ENCODE measurements at places on chromosomes 2 and 18.

DNA sequence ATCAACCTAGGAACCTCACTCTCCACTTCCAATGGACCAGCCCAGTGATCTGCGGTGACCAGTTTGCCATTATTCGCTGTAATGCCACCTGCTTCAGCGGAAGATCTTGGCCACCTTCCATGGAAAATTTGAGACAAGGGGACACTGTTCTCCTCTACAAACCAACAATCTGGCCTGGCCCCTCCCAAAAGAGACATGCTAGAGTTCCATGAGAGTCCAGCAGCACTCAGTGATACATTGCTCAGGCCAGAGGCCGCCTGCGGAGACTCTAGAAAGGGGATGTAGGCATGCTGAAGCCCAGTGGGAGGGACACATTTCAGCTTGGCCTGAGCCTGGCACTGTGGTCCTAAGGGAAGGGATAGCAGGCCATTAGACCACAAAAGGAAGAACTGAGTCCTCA lies 58.3 kb downstream of the COL6A3 start:
- no peak for DNase-seq

DNA sequence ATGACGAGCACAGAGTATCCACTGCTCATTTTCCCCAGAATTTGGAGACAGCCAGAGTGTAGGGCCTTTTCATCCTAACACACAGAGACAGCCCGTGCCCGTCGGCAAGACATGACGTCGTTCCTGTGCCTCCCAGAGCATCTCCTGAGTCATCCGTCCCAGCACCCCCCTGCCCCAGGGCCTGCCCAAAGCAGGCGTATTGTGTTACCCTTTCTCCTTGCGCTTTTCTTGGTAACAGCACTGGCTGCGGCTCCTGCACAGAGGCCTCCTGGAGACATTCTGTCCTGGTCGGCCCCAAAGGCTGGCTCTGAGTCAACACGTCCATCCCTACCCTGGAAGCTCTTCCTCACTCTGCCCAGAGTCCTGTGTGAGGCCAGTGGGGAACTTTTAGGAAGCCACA lies 217.1 kb downstream of the KLHL29 start:
- no peak for DNase-seq

DNA sequence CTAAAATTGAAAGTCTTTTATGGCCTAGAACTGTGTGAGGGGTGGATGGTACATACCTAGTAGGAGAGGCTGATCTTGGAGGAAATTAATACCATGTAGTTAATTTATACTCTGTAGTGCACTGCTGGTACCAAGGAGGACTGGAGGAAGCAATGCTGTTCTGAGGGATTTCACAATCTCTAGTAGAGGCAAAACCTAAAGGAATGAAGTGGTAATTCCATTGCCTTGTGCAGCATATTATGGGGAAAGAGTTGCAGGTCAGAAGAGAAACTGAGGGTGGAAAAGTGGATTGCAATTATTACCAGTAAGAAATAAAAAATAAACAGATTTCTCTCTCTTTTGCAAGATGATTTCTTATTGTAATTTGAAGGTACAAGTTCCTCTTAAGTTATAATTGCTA lies 2.2 kb downstream of the ABI2 start:
- no peak for DNase-seq

DNA sequence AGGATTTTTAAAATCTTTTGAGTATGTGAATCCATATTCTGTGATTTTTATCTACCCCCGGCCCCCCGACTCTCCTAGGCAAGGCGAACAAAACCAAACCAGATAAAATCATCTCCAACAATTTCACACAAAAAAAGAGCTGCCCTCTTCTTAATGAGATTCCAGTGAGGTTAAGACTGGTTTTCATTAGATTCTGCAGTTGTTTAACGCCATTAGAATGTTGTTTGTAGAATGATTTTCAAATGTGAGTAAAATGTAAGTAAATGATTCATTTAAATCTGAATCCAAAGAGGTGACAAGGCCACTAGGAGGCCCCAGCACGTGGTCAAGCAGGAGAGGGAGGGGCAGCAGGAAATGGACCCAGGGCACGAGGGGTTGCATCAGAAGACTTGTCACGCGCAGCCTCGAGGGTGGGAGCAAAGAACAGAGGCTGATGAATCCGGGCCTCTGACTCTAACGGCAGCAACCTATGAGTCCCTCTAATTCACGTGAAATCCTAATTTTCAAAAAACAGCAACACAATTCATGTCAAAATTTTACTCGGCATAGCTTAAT lies 24.3 kb upstream of the KLHL29 start:
- DNase-seq: no peak

GRCh38 chr18:7635948-7636347 lies 68.8 kb downstream of the PTPRM start:
- no peak for DNase-seq

- no peak for DNase-seq
Observed at GRCh38 chr2:176793792-176794191, 418.8 kb upstream of the HNRNPA3 start.

DNA sequence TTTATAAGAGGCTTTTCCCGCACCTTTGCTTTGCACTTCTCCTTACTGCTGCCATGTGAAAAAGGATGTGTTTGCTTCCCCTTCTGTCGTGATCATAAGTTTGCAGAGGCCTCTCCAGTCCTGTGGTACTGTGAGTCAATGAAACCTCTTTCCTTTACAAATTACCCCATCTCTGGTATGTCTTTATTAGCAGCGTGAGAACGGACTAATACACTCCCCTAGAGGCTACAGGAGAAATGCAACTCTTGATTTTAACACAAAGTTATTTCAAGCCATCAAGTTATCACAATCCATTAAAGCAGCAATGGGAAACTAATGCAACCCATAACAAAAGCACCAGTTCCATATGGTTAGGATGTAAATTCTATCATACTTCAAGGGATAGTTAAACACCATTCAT lies 1378.8 kb upstream of the DDX18 start:
- no peak for DNase-seq

- no peak for DNase-seq
Observed at GRCh38 chr2:221649051-221649775, 77.1 kb upstream of the EPHA4 start.

GRCh38 chr2:123777116-123777515 lies 248.0 kb upstream of the CNTNAP5 start:
- no peak for DNase-seq

DNA sequence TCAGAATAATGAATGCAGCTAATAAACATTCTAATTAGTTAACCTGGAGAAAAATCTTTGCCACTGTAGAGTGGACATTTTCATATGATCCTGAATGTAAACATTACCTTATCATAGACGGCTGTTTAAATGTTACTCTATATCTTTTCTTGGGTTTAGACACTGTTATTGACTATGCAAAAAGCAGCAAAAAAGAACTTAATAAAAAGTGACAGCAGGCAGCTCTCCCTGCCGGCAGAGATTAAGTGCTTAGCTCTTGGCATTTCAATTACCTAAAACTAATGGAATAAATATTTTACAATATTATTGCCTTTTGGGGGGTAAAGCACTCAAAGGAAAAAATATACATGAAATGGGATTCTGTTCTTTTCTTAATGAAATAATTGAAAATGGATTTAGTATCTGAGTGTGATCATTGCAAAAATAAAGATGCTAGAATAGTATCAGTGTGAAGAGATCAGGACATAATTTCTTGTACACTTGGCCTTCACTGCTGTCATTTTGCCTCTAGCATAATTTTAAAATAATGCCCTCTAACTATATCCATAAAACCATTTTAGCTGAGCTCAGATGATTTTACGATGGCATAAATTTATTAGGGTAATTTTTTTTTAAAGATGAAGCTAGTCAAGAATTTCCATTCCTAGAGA lies 203.4 kb upstream of the DPP10 start:
- no peak for DNase-seq

GRCh38 chr2:233928594-233929351 lies 11.6 kb downstream of the TRPM8 start:
- DNase-seq: peak; percentile 52

- no peak for DNase-seq
Observed at GRCh38 chr2:235709969-235710879, 216.4 kb downstream of the AGAP1 start.

GRCh38 chr2:46010925-46011490 lies 286.2 kb upstream of the EPAS1 start:
- no peak for DNase-seq

GRCh38 chr2:58762176-58762781 lies 521.2 kb upstream of the FANCL start:
- peak; percentile 74 for DNase-seq

DNA sequence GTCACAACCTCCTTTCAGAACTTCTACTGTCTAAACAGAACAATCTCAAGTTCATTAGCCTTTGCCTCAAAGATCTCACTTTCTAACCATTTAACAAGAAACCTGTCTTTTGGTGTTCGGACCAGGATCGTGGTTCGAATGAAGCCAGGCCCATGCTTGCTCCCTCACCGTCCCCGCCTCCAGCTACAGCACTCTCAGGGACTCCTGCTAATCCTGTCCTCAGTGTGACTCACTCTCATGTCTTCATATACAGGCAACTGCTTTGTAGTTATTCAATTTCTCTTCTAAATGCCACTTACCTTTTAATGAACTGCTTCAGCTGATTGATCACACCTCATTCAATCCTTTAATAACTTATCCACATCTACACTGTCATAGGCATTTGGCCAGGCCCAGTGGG lies 15.8 kb downstream of the SERTAD2 start:
- DNase-seq: no peak

DNA sequence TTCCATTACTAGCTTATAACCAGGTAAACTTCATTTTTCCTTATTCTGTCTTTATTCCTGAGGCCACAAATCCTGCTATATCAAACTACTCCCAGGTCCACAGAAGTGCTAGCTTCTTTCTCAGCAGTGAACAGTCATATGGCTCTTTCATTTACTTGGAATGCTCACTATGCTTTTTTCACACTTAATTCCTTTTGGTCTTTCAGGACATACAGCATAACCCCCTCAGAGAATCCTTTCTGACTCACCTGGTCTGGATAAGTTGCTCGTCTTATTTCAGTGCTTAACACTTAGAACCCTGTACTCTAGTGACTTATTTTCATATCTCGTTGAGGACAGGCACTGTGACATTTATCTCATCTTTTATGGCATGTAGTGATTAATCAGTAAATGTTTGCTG lies 325.0 kb upstream of the UBE2E3 start:
- DNase-seq: no peak

DNA sequence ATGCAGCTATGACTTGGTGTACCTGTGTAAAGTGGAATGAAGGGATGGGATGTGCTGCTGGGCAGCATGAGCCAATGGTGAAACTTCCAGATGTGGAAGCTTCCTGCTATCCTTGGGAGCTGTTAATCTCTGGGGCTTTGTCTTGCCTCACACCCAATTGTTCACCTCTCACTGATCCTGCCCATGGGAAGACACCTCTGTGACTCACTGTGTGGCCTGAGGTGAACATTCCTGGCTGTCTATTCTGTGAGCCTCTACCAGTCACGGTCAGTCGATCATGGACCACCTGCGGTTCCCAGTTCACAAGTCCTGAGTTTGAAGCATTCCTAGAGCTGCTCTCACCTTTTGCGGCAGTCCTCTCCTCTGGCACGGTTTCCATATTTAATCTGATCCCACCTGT lies 12.1 kb downstream of the NEURL3 start:
- no peak for DNase-seq

DNA sequence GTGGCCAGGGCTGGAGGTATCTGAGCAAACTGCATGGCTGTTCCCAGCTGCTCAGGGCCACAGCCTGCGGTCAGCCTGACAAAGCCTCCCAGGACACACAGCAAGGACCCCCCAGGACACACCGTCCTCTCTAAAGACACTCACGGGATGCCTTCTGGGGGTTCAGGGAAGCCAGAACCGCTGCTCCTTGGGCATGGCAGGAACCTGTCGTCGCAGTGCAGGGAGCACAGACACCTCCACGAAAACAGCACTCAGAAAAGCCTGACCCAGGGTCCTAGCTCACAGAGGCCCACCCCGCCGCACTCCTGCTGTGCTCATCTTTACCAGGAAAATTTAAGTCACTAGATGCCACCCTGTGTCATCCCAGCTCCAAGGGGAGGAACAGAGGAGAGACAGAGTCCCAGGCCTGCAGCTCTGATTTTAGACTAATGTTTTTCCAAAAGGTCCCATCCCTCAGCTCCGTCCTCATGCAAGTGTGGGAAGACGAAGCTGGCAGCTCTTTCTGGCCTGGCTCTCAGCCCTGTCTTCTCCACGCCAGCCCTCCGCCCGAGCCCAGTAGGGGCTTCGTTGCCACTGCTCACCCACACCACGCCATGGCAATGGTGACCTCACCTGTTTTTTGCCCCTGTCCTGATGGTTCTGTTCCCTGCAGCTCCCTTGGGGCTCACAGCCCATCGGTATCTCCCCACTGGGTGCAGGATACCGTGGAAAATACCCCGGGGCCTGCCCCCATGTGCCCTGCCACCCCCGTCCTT lies 23.9 kb upstream of the SLC66A3 start:
- no peak for DNase-seq

DNA sequence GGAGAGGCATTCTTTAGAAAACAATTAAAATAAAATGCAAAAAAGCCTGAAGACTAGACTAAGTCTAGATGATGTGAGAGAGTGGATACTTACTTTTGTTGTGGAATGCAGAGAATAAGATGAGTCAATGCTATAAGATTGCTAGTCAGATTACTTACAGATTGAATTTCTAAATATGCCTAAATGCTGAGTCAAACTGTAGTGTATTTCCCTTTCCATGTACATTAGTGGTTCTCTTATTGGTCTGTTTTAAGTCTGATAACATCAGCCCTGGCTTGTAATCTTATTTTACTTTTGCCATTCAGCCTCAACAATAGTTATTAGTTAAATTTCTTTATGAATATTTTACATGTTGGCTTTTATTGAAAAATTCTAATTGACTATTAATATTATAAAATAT lies 702.7 kb downstream of the SOCS6 start:
- no peak for DNase-seq

- DNase-seq: no peak
Observed at GRCh38 chr2:219851169-219851568, 223.7 kb downstream of the SLC4A3 start.

DNA sequence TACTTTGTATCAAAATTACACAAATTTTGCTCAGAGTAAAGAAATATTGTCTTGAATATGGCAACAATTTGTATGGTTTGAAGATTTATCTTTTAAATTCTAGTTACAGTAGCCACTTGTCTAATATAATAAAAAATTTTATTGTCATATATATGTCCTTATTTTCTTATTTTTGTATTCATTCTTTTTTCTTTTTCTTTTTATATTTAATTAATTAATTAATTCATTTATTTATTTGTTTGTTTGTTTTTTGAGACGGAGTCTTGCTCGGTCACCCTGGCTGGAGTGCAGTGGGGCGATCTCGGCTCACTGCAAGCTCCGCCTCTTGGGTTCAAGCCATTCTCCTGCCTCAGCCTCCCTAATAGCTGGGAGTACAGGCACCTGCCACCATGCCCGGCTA lies 3.7 kb upstream of the CDH19 start:
- DNase-seq: no peak

GRCh38 chr2:39059366-39059952 lies 61.4 kb downstream of the SOS1 start:
- no peak for DNase-seq

- DNase-seq: no peak
Observed at GRCh38 chr2:69143748-69144360, 130.9 kb downstream of the ANTXR1 start.

DNA sequence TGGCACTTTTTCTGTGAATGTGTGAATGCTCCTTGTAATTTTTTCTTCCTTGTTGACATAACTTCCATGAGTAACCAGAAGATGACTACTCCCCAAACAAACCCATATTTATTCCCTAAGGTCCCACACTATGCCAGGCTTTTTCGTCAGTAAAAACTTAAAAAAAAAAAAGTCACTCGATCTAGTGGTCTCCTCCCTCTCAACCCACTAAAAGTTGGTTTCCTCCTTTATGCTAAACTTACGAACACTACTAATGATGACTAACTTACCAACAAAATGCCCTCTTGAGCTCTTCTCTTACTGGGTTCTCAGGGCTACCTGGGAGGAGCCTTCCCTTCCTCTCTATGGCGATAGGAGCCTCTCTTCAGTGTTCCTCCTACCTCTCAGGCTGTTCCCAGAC lies 18.2 kb downstream of the ACVR1 start:
- no peak for DNase-seq
